ENCODE measurements at places on chromosomes 7 and 10.
A peak's percentile ranks its signal among the peaks of the same experiment; 100 is the strongest.

DNA sequence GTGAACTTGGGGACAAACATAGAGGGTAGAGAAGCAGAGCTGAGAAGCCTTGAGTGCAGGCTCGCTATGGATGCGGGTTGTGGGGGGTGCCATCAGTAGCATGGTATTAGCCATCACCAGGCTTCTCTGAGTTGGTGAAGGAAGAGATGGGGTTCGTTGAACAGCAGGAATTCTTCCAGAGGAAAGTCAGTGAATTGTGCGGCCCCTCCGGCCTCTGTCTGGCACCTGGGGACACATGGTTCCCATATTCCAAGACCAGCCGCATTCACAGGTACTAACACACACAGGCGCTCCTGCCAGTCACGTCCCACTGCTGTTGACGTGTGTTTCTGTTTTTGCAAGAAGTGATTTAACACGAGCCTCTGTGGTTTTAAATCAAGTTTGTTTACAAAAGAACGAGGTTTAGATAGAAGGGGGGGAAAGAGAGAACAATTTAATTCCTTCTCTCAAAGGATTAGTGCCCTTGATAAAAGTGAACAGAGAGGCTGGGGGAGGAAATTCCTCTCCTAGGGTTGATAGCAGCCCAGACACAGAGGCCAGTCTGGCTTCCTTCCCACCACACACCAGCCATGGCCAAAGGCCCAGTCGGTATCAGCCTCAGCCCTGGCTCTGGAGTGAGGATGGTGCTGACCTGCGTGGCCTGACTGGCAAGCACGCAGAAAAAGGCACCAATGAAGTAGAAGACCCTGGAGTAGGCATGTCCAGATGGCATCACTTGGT, 252.6 kb upstream of the IGFBP3 start:
- DNase-seq: no peak

- DNase-seq: no peak
These were observed 25.1 kb upstream of the FAM20C start for GRCh38 chr7:167090-167855.

GRCh38 chr7:28199021-28199510, 18.5 kb upstream of the JAZF1 start:
- no peak for DNase-seq

DNA sequence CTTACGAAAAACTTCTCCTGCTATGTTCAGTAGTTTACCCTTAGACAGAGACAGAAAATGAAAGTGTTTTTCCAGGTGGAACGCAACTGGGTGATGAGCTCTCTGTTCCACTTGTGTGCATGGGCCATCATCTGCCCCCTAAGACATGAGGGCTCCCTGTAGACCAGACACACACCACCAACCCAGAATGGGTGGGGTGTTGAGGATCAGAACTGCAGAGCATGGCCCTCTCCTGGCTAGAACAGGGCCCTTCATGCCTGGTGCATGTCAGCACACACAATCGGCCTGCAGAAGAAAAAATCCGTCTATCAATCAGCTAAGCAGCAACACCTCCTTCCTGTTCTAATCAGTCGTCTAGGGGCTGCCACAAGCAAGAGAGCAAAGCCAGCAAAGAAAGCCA, 186.2 kb upstream of the INHBA start:
- DNase-seq: no peak

GRCh38 chr10:114506871-114507385, 102.6 kb upstream of the AFAP1L2 start:
- DNase-seq: no peak

DNA sequence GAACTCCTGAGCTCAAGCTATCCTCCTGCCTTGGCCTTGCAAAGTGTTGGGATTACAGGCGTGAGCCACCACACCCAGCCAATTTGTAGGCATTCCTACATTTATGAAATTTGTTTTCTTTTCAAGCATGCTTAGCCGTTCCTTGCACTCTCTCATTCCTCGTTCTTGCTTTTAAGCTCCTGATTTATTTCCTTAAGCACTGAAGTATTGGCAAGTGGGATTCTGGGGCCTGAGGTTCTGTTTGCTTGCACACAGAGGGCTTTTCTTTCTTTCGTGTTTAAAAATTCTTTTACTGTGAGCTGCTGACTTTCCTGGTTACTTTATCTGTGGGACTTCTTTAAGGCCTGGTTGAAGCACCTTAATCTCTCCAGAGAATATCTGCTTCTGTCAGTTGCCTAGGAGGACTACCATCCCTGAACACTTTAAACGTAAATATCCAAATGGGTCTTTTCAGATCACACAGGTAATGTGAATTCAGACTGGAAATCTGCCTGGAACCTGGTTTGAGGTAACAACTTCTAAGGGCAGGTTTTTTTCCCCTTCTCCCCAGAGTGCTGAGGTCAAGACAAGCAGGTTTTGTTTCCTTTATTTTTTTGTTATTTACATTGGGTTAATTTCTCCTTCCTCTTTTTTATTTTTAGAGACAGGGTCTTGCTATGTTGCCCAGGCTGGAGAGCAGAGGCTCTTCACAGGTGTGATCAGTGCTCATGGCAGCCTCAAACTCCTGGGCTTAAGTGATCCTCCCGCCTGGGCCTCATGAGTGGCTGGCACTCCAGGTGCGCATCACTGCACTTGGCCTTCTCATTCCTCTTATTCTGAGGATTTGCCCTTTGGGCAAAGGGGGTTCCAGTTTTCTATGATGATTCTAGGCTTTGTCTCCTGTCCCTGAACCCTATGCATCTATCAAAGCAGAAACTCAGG, 102.9 kb downstream of the PFKFB3 start:
- DNase-seq: no peak

DNA sequence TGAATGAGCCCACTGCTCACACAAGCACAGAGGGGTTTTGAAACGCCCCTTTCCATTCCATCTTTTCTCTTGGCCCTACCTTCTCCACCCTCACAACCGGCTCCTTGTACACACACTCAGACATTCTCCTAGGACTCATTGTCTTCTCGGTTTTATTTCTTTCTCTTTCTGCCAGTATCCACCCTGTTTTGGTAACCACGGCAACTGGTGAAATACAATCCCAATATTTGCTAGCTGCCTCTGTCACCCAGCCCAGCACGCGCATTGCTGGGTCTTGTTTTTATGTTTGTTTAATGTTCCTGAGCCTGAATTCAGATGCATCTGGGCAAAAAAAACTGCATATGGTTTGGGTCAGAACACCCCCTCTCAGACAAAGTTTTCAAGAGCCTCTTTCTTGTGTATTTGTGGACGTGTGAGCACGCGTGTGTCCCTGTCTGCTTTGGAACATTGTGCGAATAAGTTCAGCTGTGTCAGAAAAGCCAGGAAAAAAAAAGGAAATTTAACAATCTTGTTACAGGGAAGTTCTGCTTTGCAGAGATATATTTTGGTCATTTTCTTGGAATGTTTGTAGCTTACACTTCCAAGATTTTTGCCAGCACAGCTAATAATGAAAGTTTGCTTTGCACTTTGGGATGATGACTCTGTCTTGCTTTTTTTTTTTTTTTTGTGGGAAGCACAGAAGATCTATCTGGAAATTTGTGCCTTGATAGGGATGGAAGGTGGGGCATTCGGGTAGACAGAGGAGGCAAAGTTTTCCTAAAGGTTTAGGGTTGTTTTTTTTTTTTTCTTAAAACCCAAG, 225.9 kb downstream of the TRIL start:
- DNase-seq: peak; percentile 21

DNA sequence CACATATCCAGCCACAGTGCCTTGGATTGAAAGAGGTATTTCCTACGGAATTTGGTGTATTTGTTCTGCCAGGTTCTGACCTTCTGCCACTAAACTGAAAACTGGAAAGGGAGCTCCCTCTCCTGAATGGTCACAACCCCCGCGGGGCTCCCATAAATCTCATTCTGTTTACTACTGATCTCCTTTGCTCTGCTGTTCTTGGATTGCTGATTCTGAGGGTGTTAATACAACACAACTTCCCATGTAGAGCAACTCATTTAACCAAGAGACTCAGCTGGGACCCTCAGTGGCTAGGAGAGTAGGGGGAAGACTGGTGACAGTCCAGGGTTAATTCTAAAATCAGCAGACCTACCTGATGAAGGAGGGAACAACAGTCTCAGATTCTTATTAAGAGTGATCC, 662.9 kb downstream of the INHBA start:
- no peak for DNase-seq

DNA sequence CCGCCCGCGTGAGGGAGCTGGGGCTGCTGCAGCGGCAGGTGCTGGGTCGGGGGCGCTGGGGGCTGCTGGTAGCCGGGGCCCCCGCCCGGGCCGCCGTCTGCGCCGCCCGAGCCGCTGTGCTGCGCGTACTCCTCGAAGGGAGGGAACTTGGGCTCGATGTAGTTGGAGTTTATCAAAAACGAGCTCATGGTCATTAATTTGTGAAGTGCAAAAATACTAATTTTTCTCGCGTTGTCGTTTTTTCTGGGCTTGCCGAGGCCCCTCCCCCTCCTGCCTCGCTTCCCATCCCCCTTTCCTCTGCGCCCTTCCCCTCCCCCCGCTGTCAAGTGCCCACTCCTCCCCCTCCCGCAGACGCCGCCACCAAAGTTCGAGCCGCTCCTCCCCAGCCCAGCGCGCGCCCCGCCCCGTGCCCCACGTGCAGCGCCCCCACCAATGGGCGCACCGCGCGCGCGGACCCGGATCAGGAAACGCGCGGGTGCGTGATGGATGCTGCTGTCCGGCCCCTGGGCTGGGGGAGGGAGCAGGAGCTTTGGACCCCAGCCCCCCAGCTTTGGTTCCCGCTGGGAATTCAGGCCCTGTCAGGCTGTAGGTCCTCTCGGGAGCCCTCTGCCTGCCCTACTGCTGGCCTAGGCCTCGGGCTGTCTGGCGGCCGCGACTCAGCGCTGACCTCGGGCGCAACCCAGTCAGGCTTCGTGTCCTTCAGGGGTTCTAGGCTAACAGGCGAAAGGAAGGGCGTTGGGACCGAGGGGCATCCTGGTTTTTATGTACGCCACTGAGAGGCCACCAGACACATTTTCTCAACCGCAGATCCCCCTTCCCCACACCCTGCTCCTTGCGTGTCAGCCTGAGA, at the start of gene HOXA4:
Gene HOXA4 (minus strand): TSS at position 218 of the 850 bp plus-strand sequence. CDS start 24 bp downstream, at position 194.
- no peak for DNase-seq

- DNase-seq: no peak
These were observed 13.3 kb downstream of the ZRANB1 start for GRCh38 chr10:124955243-124955642.

Measured in AG04450 (cell line).